GM12864 (cell line): ENCODE measurements at places on chromosomes 12 and 14.

- no peak for DNase-seq
These were observed 70.2 kb upstream of the NCOR2 start for GRCh38 chr12:124637581-124637981.

DNA sequence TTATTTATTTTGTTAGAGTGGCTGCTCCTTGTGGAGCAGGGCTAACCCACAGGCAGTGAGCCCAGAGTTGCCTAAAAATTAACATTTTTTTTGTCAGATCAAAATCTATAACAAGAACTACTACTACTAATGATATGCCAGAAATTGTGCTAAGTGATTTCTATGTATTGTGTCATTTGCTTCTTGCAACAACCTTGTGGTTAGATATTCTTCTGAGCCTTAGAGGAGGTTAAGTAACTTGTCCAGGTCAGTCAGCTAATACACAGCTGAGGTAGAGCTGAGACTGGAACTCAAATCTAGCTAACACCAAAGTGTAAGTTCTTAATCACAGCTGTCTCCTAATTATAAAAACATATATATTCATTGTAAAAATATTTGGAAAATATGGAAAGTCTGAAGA lies 29.8 kb downstream of the CFL2 start:
- no peak for DNase-seq

GRCh38 chr12:114406984-114407841 lies 1.3 kb upstream of the TBX5 start:
- no peak for DNase-seq

- DNase-seq: no peak
These were observed 759.0 kb downstream of the AACS start for GRCh38 chr12:125824276-125824675.

DNA sequence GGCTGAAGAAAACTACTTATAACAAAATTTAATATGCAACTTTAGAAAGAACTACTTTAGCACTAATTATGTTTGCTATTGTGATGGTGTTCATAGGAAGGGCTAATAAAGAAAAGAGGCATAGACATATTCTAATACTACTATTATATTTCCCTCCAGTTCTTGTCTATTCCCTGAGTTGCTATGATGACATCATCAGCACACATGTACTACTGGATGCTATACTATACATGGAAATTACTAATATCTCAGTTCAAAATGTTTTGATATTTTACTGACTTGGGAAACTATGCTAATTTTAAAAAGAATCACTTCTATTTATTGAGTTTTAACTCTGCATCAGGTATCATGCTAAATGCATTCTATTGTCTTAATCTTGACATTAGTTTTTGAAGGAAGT lies 101.6 kb downstream of the EPS8 start:
- DNase-seq: no peak

DNA sequence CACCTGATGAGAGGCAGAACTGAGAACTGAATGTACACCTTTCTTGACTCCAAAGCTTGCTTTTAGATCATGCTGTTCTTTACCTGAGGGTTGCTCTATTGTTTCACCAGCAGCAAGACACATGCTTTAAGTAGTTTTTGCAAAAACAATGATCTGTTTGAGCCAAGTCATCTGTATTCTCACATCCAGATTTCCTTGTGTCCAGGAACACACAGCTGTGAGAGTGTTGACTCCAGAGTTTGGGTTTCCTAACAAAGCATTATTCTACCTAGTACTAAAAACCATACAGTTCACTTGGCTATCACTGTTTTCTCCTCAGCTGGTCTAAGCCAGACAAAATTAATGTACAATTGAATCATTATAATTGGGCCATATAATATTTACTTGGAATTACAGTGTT lies 120.4 kb downstream of the STAB2 start:
- DNase-seq: no peak

- no peak for DNase-seq
These were observed 506 bp downstream of the EMP1 start for GRCh38 chr12:13197032-13197431.
